ENCODE measurements at places on chromosomes 6 and 20.

DNA sequence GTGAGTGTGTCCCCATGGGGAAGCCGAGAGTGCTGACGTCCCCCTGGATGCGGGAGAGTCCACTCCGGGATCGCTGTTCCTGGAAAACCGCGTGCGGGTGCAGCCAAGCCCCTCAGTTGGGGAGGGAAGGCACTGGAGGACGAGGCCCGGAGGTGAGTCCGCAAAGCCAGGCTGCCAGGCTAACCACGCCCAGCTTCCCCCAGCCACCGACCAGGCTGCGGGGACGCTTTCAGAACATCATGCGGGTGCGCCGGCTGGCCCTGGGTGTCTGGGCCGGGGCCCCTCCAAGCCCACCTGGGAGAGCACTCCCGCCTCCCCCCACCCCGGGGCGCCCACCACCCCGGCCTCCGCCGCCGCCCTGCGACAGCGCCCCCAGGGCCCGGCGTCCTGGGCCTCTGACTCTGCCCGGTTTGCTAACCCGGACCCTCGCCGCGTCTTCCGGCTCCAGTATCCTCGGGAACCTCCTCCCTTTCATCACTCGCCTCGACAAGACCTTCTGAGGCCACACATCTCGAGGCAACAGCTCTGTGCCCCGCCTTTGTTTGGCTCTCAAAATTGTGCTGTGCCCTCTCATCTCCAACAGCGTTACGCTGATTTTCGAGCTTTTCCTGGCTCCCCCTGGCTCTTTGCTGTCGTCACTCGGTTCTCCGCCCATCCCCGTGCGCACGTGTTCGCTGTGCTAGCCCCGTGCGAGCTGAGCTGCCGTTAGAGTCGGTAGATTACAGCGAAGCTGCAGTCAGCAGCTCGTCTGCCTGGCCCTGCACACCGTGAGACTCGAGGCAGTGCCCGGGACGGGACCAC, 47.1 kb upstream of the ENTPD6 start:
- peak; percentile 50 for DNase-seq

DNA sequence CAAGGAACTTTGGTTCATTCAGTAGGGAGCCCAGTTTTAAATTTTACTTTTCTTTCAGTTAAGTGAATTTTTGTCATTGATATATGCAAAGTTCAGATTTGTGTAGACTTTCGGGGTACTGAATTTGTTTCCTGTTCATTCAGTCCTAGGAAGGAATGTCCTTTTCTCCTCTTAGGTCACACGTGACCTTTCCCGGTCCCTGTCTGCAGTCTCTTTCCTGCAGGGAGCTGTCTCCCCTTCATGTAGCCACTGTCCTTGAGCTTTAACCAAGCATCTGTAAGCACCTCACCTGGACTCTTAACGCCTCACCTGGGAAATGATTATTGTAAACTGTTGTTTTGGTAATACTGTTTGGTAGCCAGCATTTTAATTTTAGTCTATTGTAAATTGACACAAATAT, 190.7 kb downstream of the ARID1B start:
- no peak for DNase-seq

DNA sequence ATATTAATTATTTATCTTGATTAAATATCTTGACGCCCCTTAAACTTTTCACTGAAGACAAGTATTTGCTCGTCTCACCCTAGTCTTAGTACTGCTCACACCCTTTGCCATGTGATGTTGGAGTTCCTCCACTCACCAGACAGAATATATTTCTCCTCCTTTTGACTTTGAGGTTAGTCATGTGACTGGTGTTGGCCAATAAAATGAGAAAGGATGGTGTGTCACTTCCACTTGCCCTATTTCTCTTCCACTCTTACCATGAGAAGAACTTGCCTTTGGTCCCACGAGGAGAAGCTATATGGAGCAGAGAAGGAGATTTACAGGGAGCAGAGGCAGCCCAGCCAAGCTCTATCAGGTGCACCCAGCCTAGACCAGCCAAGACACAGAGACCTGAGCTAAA, 64.9 kb upstream of the TAB2 start:
- DNase-seq, result no peak

DNA sequence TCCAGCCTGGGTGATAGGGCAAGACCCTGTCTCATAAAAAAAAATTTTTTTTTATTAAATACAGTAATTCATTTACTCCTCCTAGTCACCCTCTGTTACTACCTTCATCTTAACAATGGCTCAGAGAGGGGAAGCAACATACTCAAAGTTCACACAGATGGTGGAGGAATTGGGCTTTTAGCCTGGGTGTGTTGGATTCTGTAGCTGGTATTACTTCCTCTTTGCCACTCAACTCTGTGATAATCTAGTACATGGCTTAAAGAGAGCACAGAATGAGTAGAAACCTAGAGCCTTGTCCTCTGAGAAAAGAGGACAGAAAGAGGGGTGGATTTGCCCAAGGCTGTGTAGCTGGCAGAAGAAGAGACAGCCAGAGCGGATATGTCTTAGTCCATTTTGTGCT, 96.6 kb downstream of the DLGAP4 start:
- DNase-seq, result no peak

DNA sequence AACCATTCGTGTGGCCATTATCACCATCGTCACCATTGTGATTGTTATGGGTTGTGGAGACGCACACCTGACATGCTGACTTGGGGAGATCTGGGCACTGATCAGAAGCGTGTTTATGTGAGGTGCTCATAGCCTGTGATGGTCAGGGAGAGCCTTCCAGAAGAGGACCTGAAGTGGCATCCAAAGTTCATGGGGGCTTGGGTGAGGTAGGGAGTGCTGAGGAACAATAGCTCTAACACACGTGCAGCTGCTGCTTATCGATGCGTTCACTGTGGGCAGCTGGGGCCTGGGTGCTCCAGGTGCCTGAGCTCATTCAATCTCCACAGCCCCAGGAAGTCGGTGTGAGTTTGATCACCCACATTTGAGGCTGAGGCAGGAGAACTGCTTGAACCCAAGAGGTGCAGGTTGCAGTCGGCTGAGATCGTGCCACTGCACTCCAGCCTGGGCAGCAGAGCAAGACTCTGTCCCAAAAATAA, 227.3 kb downstream of the PREX1 start:
- DNase-seq, result no peak

- no peak for DNase-seq
Observed at GRCh38 chr6:101711518-101711917, 318.0 kb downstream of the GRIK2 start.

DNA sequence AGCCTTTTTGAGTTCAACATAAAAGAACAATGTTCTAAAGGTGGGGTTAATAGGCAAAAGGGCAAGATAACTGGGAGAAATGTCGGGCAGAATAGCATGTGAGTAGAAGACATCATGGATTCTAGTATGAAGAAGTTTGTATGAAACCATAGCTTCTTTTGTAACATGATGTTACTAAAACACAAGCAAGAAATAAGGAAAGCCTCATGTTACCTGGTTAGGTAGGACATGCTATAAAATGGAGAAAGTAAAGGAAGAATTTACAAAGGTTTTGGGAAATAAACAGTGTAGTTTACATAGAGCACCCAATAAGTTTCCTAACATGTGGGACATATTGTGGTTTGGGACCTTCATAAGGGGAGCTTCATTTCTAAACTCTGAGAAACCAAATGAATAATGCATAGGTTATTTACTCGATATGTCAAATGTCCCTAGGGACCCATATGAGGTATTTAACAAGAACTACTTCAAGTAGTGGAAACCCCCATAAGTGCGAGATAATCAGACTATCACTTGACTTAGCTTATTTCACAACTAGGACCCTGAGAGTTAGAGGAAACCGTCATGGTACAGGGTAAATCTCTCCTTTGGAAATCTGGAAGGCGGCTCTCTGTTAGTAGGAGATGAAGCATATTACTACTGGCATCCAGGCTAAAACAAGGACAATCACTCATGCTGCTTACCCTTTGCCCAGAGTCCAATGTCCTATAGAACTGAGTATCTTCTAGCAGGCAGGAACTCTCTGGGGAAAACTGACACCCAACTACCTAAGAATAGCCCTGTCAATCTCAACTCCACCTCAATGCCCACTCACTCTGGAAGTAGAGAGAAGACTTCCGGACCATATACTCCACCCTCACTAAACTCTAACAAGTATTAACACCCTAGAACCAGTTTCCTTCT, 57.5 kb downstream of the ILRUN start:
- DNase-seq, result no peak

DNA sequence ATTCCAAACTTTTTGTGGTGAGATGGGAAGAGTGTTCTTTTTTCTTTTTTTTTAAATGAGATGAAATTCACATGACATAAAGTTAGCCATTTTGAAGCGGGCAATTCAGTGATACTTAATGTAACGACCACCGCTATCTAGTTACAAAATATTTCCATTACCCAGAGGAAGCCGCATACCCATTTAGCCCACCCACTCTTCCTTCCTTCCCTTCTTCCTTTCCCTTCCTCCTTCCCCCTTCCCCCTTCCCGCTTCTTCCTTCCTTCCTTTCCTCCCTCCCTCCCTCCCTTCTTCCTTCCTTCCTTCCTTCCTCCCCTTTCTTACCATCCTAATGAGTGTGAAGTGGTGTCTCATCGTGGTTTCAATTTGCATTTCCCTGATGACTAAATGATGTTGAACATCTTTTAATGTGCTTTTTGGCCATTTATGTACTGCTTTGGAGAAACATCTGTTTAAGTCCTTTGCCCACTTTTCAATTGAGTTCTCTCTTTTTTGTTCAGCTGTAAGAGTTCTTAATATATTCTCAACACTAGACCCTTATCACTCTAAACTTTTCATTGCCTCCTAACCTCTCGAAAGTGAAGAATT, 371.1 kb downstream of the FARS2 start:
- no peak for DNase-seq

- DNase-seq, result no peak
Observed at GRCh38 chr20:59259946-59260345, 40.5 kb upstream of the EDN3 start.

DNA sequence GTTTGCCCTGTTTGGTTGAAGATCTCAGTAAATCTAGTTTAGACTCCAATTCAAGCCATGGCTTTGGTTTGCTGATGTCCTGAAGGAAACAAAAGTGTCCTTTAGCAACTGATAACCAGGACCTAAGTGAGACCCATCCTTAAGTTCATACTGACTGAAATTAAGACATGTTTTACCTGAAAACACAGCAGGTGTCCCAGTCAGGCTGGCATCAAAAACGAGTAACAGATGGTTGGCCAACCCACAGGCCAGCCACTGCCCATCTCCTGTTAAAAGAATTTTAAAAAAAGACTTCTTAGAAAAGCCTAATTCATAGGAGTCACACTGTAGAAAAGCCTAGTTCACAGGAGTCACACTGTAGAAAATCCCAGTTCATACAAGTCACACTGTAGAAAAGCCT, 58.3 kb downstream of the WDR27 start:
- no peak for DNase-seq

DNA sequence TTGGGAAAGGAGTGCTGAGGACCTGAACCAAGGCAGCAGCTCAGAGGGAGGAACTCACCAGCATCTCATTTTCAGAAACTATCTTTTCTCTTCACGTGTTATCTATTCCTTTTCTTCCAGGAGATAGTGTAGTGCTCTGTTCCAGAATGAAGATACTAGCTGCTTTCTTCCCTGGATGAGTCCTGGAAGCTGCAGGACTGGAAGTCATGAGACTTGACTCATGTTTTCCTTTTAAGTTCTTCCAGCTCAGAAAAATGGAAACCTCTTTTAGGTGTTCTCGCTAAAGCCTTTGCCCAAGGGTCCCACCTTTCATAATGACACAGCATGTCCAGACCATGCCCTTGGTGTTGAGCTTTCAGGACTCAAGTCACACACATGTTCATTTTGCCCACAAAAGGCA, 106.7 kb downstream of the UNC5CL start:
- no peak for DNase-seq

GRCh38 chr6:152271776-152272464, 365.2 kb downstream of the SYNE1 start:
- DNase-seq, result no peak

DNA sequence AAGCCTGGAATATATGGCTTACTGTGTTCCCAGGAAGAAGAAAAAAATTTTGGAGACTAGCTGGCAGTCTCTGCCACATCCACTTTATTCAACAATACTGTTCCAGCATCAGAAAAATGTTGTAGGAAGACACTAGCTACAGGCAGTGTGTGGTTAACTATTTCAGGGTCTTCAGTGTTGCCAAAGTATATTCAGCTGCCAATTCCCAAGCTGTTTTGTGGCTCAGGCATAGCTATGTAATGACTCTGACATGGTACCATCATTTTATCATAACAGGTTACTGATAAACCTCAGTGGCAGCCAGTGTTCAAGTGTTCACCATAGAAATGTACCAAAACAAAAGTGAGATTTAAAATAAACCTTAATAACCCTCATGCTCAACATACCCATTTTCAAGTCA, 503.1 kb downstream of the ADGRB3 start:
- no peak for DNase-seq

DNA sequence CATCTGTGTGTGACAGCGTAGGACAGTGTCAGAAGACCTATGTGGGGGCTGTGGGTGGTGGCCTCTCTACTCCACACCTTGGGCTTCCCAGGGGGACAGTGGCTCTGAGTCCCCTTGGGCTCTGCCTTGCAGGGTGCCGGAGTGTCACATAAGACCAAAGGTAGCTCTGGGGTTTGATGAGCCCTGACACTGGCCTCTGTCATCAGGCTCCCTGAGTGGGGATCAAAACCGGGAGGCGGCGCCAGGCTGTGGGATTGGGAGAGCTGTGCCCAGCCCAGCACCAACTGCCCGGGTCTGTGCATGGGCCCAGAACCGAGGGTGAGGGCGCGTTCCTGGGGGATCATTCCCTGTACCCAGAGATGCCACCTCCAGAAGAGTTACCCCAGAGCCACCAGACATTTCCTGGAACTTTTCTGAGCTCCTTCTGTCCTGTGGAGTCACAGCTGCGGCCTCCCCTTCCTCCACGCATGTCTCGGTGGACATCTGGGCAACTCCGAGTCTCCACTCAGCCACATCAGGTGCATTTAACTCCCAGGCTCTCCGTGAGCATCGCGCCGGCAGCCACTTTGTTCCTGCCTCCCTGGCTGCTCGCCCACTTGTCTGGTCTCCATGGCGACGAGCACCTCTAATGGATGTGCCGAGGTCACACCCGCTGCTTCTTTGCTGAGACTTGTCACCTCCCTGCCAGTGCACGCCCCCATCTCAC, 94.7 kb downstream of the TMEM242 start:
- DNase-seq, result no peak

DNA sequence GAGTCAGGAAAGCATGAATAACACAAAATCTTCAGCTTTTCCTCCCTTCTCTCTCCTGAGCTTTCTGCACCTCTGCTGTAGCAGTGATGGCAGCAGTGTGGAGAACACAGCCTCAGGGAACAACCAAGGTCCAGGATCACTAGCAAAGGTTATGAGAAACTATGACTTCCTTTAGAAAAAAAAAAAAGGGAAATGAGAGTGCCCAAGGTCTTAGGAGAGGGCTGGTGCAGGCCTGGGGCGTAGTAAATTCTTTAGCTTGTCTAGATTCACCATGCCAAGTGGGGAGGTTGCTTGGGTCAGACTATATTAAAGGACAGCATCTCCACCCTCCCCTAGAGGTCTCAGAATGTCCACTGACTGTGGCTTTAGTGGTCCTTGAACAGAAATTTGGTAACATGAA, 40.4 kb upstream of the POLR1H start:
- DNase-seq, result no peak

- no peak for DNase-seq
Observed at GRCh38 chr6:1709234-1709641, 99.5 kb downstream of the FOXC1 start.

DNA sequence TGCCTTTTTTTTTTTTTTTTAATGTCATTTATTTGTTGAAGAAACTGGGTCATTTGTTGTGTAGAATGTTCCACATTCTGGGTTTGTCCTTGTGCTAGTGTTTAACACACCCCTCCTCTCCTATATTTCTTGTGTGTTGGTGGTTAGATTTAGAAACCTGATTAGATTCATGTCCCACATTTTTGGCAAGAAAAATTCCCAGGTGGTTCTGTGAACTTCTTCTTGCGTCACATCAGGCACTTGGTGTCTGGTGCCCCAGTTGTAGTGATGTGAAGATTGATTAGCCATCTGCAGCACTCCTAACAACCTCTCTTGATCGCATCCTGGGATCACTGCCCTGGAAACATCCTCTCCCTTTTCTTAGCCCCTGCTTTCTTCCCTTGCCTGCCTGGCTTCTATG, 7.8 kb downstream of the PIGT start:
- DNase-seq, result no peak

Measured in activated CD8-positive, alpha-beta memory T cell treated with anti-CD3 and anti-CD28 coated beads for 4 hours (primary cell).